ENCODE measurements at places on chromosomes 4 and X. TPM values are rescaled to one million over a fixed set of nuclear protein-coding genes. Genes with fewer than 3 reads are reported as not detected.
A peak's percentile ranks its signal among the peaks of the same experiment; 100 is the strongest.

Gene PASD1
- total RNA-seq: not detected

- peak; percentile 74 for DNase-seq
Observed at GRCh38 chrX:23332888-23333821, 1.5 kb upstream of the PTCHD1 start.

GRCh38 chr4:154018659-154019058 is 229.8 kb upstream of the SFRP2 start:
- peak; percentile 77 for DNase-seq

DNA sequence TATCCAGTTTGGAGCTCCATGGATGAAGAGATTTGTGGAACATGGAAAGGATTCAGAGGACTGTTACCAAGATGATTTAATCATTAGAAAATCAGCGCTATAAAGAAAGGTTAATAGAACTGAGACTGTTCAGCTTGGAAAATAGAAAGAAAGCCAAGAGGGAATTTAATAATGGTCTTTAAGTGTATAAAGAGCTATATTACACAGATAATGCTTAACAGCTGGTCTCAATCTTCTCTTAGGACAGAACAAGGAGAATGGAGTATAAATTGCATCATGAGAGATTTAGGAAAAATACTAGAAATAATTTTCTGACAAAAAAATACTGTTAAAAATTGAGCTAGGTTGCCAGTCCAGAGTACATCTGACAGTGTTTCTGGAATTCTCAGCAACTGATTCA is 91.3 kb upstream of the MAGEC2 start:
- no peak for DNase-seq

- no peak for DNase-seq
Observed at GRCh38 chr4:153001626-153002025, 65.5 kb downstream of the FHDC1 start.

- no peak for DNase-seq
Observed at GRCh38 chr4:80438016-80438415, 102.5 kb downstream of the CFAP299 start.
